ENCODE measurements at places on chromosomes 1 and 21.

- DNase-seq, result no peak
Observed at GRCh38 chr1:147717051-147717705, 43.2 kb downstream of the GJA5 start.

DNA sequence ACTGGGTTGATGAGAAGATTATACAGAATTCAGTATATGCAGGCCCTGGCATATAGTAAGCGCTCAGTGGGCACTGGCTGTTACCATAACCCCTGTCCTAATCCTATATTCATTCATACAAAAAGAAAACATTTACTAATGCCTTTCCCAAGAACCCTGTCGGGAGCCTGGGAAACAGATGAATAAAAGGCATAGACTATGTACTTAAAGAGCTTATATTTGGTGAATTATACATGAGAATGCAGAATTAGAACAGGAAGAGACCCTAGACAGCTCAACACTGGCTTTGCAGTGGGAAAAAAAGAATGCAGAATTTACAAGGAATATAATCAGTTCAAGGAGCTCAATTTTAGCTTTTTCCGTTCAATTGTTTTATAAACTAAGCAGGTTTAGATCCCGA lies 10.9 kb downstream of the AK2 start:
- DNase-seq, result no peak

- DNase-seq, result no peak
Observed at GRCh38 chr1:181497870-181498269, 14.6 kb downstream of the CACNA1E start.

GRCh38 chr1:22918644-22919043 lies 54.0 kb downstream of the LACTBL1 start:
- no peak for DNase-seq

- DNase-seq, result no peak
Observed at GRCh38 chr1:212689758-212690529, 9.7 kb downstream of the BATF3 start.

- DNase-seq, result no peak
Observed at GRCh38 chr1:159535907-159536306, at the start of gene OR10J5. TSS of gene OR10J5 (minus strand) at chr1:159536007. CDS start at chr1:159536007, 0 bp downstream.

- no peak for DNase-seq
Observed at GRCh38 chr1:222392556-222392955, 155.3 kb downstream of the HHIPL2 start.

GRCh38 chr1:182953826-182954225 lies 860 bp upstream of the SHCBP1L start:
- DNase-seq, result no peak

GRCh38 chr1:214327514-214327913 lies 46.6 kb downstream of the SMYD2 start:
- no peak for DNase-seq

DNA sequence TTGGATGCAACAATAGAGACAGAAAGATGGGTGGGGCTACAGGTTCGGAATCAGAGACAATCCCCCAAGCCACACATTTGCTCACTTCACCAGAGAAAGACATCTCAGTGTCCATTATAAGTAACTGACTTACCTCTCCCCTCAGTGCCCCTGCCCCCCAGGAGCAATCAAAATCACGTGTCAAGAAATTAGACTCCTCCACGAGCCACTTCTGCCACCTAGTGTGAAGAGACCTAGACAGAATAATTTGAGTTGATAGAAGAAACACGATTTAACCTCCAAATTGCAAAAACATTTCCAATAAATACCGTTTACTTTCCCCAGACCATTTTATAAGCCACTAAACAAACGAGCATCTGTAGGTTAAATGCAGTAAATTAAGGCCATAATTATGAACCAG lies 123.2 kb downstream of the SLC30A10 start:
- no peak for DNase-seq

DNA sequence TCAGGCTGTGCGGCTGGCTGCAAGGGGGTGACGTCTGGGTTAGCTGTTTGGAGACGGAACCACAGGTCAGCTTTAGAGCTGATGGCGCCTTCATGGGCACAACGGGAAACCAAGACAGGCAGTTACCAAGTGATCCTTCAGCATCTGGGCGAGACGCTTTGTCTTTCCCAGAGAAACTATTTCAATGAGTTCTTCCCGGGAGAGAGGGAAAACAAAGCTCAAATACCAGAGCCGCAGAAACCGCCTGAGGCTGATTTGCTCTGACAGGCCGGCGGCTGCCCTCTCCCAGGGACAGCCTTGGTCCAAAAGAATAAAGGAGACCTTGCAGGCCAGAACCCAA lies 76.5 kb downstream of the CD58 start:
- no peak for DNase-seq

GRCh38 chr1:3711780-3712451 lies 40.3 kb upstream of the CCDC27 start:
- DNase-seq, result no peak

GRCh38 chr1:32701951-32702598 lies 495 bp downstream of the SYNC start:
- no peak for DNase-seq

GRCh38 chr1:205811660-205812059 lies 1.3 kb downstream of the SLC41A1 start:
- no peak for DNase-seq

DNA sequence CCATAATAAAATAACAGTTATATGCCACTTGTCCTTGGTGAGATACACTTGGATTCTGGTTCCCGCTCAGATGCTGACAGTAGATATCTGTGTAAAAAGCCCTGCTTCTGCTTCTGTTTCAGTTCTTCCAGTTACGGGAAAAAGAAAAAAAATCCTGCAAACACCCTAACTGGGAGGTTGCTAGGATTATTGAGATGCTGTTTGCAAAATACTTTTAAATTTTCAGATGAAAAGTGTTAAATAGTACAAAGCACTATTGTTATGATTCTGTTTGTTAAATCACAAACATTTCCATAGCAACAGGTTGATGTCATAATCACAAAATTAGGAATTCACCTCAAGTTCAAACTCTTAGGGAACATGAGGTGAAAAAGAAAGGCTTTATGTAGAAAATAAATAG lies 232.3 kb downstream of the HMCN1 start:
- no peak for DNase-seq

DNA sequence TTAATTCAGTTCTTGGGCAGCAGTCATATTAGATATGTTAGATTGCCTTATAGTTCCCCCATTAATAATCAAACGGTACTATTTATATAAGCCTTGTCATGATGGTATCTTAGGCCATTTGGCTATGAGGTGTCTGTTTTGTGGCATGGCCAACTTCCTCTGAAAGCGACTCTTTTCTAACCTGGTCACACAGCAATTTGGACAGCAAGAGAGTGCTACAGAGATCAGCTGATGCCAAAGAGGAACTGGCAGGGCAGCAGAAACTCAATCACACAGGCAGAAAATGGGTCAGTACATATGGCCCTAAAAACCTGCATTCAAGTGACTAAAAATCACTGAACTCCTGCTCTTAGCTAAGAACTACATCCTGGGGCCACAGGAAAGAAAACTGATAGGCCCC lies 13.4 kb upstream of the MUTYH start:
- no peak for DNase-seq

DNA sequence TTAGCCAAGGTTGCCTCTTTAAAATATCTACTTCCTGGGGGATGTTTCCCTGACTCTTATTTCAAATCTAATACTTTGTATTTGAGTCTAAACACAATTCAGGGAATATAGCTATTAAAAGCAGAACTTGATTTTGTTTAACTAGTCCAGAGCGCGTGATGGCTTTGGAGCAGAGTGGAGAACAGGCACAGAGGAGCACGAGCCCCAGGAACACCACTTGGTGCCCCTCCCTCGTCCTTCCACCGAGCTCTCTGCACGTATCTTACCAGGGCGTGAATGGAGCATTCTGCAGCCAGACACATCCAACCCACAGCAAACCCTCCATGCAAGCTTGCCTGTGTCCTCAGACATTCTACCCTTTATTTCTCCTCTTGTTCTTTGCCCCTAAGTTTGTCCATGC lies 14.1 kb downstream of the KIF26B start:
- DNase-seq, result no peak

Measured in nephron progenitor cell (in vitro differentiated cells).